ENCODE measurements at places on chromosomes 16 and 17.

DNA sequence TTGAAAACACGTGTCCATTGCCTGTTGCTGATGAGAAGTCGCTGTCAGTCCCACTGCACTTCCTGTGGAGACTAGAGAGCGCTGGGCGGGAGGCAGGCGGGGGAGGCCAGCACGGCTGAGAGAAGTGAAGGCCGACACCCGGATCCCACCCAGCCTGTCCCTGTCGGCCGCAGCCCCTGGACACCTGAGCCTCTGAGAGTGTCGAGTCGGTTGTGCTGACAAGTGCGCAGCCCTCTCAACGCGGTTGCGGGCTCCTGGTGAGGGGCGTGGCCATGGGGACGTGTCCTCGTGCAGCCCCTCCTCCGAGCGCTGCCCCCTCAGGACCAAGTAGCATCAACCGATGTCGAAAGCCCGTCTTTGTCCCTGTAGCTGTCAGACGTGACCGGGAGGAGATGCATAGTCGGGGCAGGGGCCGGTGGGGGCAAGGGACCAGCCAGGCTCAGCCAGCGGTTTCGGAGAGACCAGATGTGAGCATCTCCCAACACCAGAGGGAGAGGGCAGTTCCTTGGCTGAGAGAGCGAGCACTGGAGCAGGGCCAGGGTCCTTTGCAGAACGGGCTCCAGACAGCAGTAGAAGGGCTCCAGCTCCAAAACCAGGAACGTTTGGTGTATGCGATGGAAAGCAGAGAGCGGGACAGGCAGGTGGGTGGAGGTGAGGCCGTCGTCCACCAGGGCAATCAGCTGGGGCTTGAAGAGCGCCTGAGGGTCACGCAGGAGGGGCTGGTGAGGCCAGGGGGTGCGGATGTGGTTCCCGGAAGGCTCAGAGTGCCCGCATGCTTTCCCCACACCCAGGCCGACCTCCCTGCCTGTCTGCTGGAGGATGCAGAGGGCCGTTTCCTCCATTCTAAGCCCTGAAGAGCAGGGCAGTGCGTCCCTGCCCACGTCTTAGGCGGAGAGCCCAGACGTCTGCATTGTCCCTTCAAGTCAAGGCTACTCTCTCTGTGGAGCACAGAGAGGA, 43.3 kb upstream of the CHMP6 start:
- DNase-seq = no peak

- DNase-seq = no peak
Measured at GRCh38 chr16:81640681-81641070, 138.4 kb upstream of the PLCG2 start.

GRCh38 chr16:87855852-87856715, 13.2 kb downstream of the SLC7A5 start:
- DNase-seq = no peak

DNA sequence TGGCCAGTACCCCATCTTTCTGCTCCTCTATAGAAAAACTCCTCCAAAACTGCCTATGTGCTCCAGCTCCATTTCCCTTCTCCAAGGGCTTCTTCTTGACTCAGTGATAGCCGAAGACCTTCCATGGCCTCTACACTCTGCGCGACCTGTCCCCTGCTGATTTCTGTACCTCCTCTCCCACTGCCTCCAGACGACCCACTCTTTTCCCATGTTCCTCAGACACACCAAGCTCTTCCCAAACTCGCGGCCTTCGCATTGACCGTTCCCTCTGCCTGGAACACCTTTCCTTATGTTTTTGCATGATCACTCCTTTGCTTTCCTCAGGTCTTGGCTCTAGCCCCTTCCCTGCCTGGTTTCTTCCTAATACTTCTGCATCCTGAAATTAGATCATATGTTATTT, 255.6 kb upstream of the SDK2 start:
- DNase-seq = no peak

DNA sequence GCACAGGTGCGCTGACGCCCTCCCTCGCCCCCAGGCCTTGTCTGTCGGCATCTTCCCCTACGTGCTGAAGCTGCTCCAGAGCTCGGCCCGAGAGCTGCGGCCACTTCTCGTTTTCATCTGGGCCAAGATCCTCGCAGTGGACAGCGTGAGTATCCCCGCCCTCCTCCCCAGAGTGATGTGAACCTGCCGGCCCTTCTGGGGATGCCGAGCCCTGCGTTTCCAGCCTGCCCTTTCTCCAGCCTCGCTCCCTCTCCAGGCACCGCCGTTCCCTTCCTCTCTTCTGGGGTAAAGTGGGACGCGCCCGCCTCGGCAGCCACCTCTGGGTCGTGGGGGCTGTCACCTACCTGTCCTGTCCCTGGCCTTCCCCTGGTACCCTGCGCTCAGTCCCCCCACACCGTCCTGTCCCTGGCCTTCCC, 133.9 kb upstream of the CHMP6 start:
- no peak for DNase-seq

DNA sequence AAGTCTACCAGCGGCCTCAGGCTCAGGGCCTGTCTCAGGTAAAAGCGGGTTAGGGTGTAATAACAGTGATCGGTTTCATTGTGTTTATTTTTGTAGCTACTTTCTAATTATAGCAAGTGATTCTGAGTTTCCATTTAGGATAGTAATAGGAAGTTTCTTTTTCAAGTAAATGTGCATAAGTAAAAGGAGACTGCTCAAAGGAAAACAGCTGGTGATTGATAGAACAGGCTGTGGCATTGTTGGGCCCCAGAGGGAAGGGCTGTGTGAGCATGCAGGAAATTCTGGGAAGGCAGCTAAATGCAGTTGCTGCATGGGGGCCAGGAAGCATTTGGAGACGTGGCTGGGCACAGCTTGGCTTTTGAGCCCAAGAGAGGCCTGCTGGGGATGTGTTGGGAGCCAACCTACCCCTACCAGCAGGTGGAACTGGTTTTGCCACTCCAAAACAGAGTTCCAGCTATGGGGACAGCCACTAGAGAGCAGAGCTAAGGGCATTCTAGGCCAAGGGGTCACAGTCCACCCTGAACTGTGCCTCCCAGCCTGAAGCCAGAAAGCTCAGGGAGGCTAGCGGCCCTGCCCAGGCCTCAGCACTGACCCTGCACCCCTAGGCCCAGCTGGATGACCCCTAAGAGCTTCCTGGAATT, 12.6 kb downstream of the SNX20 start:
- DNase-seq = no peak

- peak; percentile 42 for DNase-seq
Measured at GRCh38 chr16:21277927-21278706, at the start of gene CRYM. Gene CRYM (minus strand): TSS chr16:21278290. CDS start chr16:21278251, 39 bp downstream.

DNA sequence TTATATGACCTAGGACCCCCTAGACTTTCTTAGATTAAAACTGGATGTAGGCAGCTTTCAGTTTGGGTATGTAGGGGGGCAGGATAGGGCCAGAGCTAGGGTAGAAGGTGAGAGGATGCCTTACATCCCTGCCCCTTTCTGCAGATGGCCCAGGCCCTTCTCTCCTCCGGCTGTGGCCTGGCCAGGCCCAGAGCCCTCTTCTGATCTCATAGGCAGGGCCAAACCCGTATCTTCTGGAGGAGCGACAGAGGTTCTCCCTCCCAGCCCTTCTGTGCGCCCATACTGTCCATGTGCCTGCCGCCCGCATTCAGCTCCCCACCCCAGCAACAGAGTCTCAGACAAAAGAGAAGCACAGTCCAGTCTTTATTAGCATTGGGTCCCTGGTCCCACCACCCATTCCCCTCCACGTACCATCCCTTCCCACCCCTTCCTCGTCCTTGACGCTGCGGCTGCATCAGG, 2.0 kb upstream of the TSPOAP1 start:
- DNase-seq = no peak

DNA sequence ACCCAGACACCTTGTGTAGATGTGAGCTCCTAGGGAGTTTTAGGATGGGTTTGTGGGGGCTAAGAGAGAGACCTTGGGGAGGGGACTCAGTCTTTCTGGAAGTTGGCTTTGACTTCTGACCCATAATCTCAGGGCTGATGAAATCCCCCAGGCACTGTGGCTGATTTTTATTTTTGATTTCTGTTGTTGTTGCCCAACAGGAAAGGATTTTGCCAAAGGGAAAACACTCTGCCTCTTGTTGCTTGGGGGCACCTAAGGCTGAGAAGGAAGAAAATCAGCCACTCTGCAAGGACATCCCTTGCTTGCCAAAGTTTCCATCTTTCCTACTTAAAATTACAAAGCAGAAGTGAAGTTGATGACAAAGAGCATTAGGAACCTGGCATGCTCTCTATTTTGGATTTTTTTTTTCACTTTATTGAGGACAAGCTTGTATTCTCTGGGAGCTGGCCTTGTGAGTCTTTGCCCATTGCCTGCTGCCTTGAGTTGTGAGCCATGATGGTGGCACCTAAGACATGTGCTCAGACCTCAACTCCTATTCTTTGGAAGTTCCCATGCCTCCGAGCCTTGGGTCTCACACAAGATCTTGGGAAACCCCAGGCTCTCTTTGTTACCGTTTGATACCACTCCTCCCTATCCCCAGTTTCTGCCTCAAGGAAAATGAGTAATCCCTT, 3.2 kb upstream of the C1QTNF1 start:
- no peak for DNase-seq

DNA sequence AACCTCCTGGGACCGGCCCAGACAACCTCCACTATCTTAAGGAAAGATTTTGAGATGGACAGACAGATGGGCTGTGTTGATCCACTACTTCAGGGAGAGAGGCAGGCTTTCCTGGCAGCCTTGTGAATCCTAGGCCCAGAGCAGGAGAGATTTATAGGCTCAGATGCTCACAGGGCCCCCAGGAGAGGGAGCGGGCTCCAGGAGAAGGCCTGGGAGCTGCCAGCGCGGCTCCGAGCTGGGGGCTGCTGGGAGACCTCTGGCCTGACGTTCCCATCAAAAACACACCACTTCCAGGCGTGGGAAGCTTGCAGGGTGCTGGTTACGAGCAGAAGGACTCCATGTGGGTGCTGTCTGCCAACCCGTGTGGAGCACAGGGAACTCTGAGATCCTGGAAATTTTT, 53.2 kb downstream of the MYH11 start:
- no peak for DNase-seq

GRCh38 chr17:68004201-68004600, 7.9 kb upstream of the C17orf58 start:
- no peak for DNase-seq

DNA sequence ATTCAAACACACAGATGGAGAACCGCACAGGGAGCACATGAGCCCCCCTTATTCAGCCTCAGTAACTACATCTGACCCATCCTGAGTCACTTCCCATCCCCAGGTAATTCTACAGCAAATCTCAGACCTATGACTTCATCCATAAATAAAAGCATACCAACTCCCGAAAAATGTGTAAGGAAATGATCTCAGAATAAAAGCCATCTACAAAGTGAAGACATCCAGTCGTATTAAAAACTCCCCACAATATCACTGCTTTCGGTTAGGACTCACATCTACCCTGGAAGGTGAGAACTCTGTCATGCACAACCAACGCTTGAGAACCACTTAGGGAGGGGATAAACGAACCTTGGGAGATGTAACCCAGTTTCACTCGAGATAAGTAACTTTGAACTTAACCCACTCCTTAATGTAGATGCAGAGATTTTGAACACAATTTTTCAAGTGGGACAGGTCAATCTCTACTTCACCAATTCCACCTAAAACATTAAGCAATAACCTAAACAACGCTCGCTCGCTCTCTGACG, 1.3 kb downstream of the USP36 start:
- DNase-seq = no peak

DNA sequence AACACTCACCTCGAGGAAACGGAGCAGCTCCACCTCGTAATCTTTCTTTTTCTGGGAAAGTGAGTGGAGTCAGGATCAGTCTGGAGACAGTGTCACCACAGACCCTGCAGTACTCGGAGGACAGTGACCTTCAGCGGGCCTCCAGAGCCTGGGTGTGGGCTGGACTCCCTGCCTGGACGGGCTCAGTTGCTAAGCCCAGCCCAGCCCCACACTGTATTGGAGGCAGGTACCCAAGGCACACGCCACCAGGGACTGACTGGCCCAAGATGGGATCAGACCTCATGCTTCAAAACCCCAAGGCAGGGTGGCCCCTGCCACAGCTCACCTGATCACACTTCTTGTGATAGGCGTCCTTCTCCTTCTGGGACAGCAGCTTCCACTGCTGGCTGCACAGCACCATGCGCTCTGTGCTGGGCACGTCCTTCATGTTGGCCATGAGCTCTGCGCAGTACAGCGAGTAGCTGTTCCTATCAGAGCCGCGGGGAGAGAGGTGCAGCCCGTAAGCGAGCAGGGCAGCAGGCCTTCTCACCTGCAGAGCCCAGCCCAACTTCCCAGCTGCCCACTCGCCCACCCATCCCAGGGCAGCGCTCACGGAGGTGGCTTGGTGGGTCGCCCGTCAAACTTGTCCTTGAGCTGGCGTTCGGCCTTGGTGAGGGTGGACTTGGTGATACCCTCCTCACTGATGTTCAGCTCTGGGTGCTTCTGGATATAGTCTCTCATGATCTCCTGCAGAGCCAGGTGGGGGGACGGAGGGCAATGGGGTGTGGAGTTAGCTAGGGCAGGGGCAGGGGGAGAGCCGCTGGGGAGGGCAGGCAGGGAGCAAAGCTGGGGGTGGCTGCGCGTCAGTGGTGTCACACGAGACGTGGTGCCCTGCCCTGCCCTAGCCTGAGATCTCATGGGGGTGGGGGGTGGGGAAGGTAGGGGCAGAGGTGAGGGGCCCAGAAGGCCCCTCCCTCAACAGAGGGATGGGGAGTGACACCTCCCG, 7.9 kb downstream of the UBTF start:
- no peak for DNase-seq

DNA sequence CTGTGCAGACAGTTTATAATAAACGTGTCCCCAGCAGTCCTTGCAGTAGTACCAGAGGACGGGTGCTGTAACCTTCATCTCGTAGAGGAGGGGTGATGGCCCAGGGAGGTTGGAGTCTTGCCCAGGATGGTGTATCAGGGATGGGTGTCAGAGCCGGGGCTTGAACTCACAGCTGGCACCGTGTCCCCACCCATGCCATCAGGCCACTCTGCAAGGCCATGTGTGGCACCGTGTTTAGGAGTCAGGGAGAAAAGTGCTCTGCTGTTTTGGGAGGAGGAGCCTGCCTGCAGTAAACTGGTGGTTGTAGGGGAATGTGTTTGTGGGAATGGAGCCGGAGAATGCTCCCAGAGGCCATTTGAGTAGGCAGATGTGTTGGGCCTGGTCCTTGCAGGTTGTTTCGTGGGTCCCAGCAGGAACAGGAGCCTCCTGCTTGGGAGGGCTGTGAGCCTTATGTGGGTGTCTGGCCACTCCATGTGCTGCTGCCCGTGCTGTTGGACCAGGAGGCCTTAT, 1.7 kb downstream of the ADORA2B start:
- no peak for DNase-seq

GRCh38 chr17:1322480-1322879, 43.0 kb downstream of the TRARG1 start:
- no peak for DNase-seq

- DNase-seq = no peak
Measured at GRCh38 chr16:73093146-73094144, 45.5 kb upstream of the ZFHX3 start.

GRCh38 chr16:85969591-85969990, 70.6 kb downstream of the IRF8 start:
- DNase-seq = no peak

DNA sequence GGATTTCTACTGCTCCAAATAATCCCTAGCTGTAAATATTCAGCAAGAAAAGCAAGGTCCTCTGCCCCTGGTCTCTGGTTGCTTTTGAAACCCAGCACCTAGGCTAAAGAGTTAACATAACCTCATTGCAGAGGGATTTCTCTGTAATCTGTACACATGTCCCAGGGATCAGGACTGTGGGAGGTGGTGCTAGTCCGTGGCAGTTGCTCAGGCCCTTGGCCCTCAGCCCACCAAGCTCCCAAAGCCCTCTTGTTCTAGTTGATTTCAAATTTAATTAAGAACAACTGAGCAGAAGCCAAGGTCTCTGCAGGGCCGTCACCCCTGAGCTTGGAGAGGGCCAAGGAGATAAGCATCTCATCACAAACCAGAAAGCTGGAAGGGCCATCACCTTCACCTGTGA, 181.1 kb downstream of the SOX9 start:
- no peak for DNase-seq
